ENCODE measurements at places on chromosomes 11 and 22. TPM values are rescaled to one million over a fixed set of nuclear protein-coding genes. Genes with fewer than 3 reads are reported as not detected.

HBE1 gene
- 2.7 TPM for total RNA-seq

RTN4RL2 gene
- total RNA-seq = 1.0 TPM

DKK3 gene
- total RNA-seq = 0.15 TPM

SHANK2 gene
- 0.13 TPM for total RNA-seq

Data from GM12878 (cell line).